Nephron progenitor cell (in vitro differentiated cells): ENCODE measurements at places on chromosomes 11 and 22.

DNA sequence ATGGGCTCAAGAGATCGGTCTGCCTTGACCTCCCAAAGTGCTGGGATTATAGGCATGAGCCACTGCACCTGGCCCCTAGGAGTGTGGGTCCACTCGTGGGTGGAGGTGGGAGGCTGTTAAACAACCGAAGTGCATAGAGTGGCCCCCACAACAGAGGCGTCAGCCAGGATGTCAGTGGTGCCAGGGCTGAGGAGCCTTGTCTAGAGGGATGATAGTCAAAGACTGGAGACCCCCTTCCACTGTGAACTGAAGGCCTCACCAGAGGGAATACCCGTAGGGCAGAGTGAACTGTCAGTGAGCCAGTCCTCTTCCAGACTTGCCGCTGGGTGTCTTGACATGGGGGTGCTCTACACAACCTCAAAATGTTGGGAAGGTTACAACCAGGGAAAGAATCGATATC lies 38.2 kb downstream of the AP2A2 start:
- no peak overlapping the region for H3K27ac ChIP-seq
- no peak overlapping the region for H3K4me3 ChIP-seq
- H3K36me3 ChIP-seq = peaks cover 57% of the 10 kb centered on the region
- H3K27me3 ChIP-seq = no peaks in the 10 kb centered on the region
- DNase-seq = no peak

GRCh38 chr11:71341596-71341995 lies 89.2 kb upstream of the SHANK2 start:
- H3K4me3 ChIP-seq = no peak overlapping the region
- H3K27ac ChIP-seq = no peak overlapping the region
- peaks cover 15% of the 10 kb centered on the region for H3K27me3 ChIP-seq
- H3K36me3 ChIP-seq = no peaks in the 10 kb centered on the region
- DNase-seq = no peak

- H3K4me3 ChIP-seq = no peak overlapping the region
- DNase-seq = no peak
- no peak overlapping the region for H3K27ac ChIP-seq
- H3K36me3 ChIP-seq = peaks cover 67% of the 10 kb centered on the region
- H3K4me1 ChIP-seq = no peaks in the 10 kb centered on the region
Observed at GRCh38 chr11:14347991-14348390, 11.0 kb downstream of the RRAS2 start.

GRCh38 chr11:23611726-23612125 lies 751.5 kb upstream of the CCDC179 start:
- no peak overlapping the region for H3K4me3 ChIP-seq
- no peak for DNase-seq
- H3K4me1 ChIP-seq = no peaks in the 10 kb centered on the region
- H3K27ac ChIP-seq = no peak overlapping the region

DNA sequence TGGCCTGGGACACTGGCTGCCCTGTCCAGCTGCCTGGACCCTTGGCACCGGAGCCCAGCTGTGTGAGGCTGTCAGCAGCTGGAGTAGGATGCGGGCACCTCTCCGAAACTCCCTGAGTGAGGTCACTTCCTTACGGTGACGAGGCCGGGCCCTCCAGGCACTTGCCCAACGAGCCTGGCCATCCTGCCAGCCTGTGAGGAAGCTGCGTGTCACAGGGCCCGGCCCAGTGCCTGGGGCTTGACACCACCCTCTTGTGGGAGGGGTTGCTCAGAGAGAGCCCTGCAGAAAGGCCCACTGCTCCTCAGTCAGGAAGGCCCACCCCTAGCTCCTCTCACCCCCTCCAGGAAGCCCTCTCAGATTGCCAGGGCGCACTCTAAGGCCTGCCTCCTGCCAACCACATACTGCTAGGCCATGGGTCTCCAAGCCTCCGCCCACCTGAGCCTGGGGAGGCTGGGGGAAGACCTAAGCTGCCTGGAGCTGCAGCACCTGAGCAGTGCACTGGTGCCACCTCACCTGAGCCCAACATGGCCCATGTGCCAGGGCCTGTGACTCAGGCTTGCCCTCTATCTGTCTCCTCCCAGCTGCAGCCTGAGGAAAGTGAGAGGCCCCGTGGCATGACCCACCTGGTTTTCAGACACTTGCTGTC lies 4.3 kb upstream of the PHLDA2 start:
- no peak for DNase-seq
- H3K36me3 ChIP-seq = peaks cover 17% of the 10 kb centered on the region
- no peak overlapping the region for H3K4me3 ChIP-seq
- H3K27ac ChIP-seq = no peak overlapping the region
- peaks cover 21% of the 10 kb centered on the region for H3K27me3 ChIP-seq
- peaks cover 5% of the 10 kb centered on the region for H3K4me1 ChIP-seq

DNA sequence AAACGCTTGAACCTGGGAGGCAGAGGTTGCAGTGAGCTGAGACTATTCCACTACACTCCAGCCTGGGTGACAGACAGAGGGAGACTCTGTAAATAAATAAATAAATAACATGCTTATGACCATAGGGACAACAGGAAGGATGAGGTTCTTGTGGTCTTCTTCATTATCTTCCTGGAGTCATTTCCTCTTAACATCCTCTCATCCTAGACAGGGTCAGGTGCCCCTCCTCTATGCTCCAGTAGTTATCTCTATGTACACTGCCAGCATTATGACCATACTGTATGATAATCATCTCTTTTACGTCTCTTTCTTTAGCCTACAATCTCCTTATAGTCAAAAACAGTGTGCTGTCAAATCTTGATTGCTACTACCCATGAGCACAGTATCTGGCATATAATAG lies 17.7 kb downstream of the RAB30 start:
- peaks cover 42% of the 10 kb centered on the region for H3K4me1 ChIP-seq
- peaks cover 34% of the 10 kb centered on the region for H3K36me3 ChIP-seq
- no peak overlapping the region for H3K27ac ChIP-seq
- no peak overlapping the region for H3K4me3 ChIP-seq
- peaks cover 5% of the 10 kb centered on the region for H3K27me3 ChIP-seq
- no peak for DNase-seq

DNA sequence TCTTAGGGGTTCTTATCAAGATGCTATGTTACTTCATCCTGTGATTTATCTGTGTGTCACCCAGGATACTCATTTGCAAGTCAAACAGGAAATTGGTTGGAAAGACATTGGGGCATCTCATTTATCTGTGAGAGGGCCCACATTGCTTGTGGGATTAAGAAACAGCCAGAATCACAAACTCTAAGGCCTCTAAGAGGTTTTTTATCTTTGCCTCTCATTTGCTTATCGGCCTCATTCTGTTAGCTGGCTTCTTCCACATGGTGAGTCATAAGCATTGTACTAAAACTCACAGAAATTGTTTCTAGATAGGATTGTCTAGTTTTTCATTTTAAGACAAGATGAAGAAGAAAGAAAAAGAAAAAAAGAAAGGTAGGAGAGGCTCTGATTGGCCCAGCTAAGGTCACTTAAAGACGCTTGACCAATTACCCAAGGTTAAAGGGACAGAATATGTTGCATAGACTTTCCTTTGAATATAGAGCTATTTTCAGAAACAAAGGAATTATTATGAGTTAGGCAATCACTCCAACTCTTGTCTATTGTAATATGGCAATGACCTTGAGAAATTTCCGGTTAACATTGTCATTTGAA lies 121.9 kb downstream of the ARHGAP42 start:
- peaks cover 19% of the 10 kb centered on the region for H3K36me3 ChIP-seq
- H3K27me3 ChIP-seq = no peaks in the 10 kb centered on the region
- no peak overlapping the region for H3K4me3 ChIP-seq
- H3K27ac ChIP-seq = peak overlapping the region; percentile 70

DNA sequence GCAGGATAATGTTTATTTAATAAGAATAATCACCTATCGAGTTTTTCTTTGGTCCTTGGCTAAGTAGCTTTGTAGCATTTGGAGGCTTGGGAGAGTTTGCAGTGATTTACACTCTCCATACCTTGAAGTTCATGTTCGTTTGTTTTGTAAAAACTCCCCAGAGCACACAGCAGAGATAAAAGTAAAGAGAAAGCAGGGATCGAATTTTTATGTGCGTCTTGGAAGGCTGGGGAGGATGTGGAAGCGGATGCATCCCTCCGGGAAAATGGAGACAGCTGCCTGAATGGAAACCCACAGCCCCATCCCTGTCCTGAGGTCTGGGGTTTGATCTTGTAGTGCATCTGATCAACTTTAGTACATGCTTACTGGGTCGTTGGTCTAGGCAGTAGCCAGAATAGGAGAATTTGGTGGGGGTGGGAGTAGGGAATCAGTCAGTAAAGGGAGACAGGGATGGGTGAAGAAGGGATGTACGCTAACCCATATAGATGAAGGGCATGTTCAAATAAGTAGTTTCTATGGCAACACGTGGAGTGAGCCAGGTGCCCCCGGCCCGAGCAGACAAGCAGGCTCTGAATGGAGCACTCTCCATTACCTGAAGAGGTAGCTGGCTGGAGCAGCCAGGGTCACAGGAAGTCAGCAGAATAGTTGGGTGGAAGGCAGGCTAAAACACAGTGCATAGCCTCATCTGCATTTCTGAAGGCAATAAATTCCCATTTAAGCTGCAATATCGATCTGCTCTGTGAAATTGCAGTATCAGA lies 147.8 kb downstream of the COMMD9 start:
- no peaks in the 10 kb centered on the region for H3K27me3 ChIP-seq
- H3K4me1 ChIP-seq = peaks cover 39% of the 10 kb centered on the region
- H3K27ac ChIP-seq = peak overlapping the region; percentile 68
- DNase-seq = peak; percentile 8
- H3K4me3 ChIP-seq = no peak overlapping the region

DNA sequence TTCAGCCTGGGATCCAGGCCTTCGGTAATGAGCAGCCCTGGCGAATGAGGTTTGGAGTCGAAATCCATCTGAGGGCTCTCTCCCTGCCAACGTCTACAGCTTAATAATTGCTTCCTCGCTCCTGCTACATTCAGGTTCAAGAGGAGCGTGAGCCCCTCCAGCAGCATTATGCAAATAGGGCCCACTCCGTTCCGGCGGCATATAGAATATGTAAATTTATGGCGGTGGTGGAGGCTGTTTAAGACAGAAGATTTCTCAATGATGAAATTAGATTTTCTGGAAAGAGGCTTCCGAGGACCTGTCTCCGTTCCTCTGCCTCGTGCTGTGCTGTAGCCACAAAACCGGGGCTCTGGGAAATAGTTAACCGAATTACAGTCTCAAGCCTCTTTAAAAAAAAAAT lies 402.8 kb downstream of the MIAT start:
- H3K4me3 ChIP-seq = no peak overlapping the region
- H3K36me3 ChIP-seq = no peaks in the 10 kb centered on the region
- DNase-seq = no peak
- H3K4me1 ChIP-seq = peaks cover 10% of the 10 kb centered on the region
- no peak overlapping the region for H3K27ac ChIP-seq
- peaks cover 57% of the 10 kb centered on the region for H3K27me3 ChIP-seq

GRCh38 chr11:7677796-7678201 lies 4.5 kb upstream of the CYB5R2 start:
- peaks cover 17% of the 10 kb centered on the region for H3K27me3 ChIP-seq
- DNase-seq = no peak
- H3K4me3 ChIP-seq = no peak overlapping the region
- H3K4me1 ChIP-seq = peaks cover 47% of the 10 kb centered on the region
- peaks cover 30% of the 10 kb centered on the region for H3K36me3 ChIP-seq

DNA sequence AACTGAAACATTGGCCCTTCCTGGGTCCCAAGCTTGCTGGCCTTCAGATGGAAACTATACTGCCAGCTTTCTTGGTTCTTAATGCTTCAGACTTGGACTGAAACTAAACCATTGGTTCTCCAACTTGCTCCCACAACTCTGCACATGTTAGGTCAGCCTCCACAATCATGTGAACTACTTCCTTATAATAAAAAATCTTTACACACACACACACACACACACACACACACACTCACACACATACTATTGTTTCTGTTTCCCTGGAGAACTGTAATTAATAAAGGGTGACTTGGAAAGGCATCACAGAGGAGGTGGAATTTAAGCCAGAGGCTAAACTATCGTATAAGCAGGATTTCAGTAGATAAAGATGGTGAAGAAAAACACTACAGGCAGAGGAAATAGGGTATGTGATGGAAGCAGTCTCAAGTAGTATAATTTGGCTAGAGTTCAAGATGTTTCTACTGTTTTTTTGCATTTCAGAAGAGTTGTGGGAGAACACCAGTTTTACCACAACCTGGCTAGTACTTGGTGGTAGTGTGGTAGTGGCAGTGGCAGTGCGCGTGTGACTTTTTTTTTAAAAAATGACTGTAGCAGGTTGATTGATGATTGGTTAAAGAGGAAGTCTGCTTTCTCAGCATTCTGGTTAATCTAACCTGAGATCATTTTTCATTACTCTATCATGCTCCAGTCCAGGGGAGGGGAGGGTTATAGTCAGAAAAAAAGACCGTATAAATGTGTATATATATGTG lies 70.1 kb downstream of the PDE3B start:
- no peaks in the 10 kb centered on the region for H3K4me1 ChIP-seq
- H3K36me3 ChIP-seq = peaks cover 37% of the 10 kb centered on the region
- no peak for DNase-seq
- no peak overlapping the region for H3K27ac ChIP-seq
- no peak overlapping the region for H3K4me3 ChIP-seq
- no peaks in the 10 kb centered on the region for H3K27me3 ChIP-seq

- H3K4me3 ChIP-seq = no peak overlapping the region
- H3K4me1 ChIP-seq = peaks cover 17% of the 10 kb centered on the region
- peaks cover 4% of the 10 kb centered on the region for H3K27me3 ChIP-seq
- H3K27ac ChIP-seq = no peak overlapping the region
- no peaks in the 10 kb centered on the region for H3K36me3 ChIP-seq
- no peak for DNase-seq
Observed at GRCh38 chr22:23079240-23079768, 9.0 kb downstream of the GNAZ start.
